Liver (tissue), 10 donors: ENCODE measurements at places on chromosomes 5 and 9. TPM values are rescaled to one million over a fixed set of nuclear protein-coding genes. Genes with fewer than 3 reads are reported as not detected.

DNA sequence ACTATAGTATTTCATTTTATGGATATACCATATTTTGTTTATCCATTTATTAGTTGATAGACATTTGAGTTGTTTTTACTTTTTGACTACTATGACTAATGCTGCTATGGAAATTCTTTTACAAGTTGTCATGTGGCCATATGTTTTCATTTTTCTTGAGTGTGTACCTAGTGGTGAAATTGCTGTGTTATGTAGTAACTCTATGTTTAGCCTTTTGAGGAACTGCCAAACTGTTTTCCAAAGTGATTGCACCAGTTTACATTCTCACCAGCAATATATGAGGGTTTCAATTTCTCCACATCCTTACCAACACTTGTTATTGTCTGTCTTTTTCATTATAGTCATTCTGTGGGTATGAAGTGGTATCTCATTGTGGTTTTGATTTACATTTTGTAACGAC, 75.4 kb downstream of the GRIA1 start:
- H3K4me3 ChIP-seq: no peak overlapping the region
- no peaks in the 10 kb centered on the region for H3K27me3 ChIP-seq
- no peaks in the 10 kb centered on the region for H3K4me1 ChIP-seq
- no peak for DNase-seq

DNA sequence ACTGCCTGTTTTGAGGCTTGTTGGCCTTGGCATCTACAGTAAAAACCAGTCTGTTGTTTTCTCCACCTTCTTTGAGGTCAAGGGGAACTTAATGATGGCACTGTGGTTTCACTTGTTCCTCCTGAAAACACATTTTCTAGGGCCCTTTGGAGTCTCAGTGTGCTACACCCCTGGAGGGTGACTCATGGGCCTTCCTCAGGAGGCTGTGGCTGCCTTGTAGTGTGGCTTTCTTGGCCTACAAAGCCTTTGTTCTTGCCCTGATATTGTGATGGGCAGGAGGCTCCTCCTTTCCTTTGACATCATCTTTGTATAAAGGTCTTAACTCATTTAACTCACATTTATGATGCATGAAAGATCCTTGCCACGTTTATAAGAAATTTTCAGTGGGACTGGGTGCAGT, 56.3 kb upstream of the GPBP1 start:
- H3K27ac ChIP-seq: no peak overlapping the region
- H3K4me3 ChIP-seq: no peak overlapping the region
- no peaks in the 10 kb centered on the region for H3K27me3 ChIP-seq
- no peak for DNase-seq
- no peaks in the 10 kb centered on the region for H3K36me3 ChIP-seq

GRCh38 chr5:43994352-43994708, 391.4 kb downstream of the NNT start:
- H3K4me3 ChIP-seq: no peak overlapping the region
- H3K4me1 ChIP-seq: peaks cover 15% of the 10 kb centered on the region
- no peaks in the 10 kb centered on the region for H3K27me3 ChIP-seq
- DNase-seq: no peak
- H3K27ac ChIP-seq: no peak overlapping the region
- no peaks in the 10 kb centered on the region for H3K36me3 ChIP-seq

The PCDHA1 gene
- polyA plus RNA-seq: not detected

The LTC4S gene
- 2.4 TPM for polyA plus RNA-seq
